ENCODE measurements at places on chromosomes 4 and X. TPM values are rescaled to one million over a fixed set of nuclear protein-coding genes. Genes with fewer than 3 reads are reported as not detected.

DNA sequence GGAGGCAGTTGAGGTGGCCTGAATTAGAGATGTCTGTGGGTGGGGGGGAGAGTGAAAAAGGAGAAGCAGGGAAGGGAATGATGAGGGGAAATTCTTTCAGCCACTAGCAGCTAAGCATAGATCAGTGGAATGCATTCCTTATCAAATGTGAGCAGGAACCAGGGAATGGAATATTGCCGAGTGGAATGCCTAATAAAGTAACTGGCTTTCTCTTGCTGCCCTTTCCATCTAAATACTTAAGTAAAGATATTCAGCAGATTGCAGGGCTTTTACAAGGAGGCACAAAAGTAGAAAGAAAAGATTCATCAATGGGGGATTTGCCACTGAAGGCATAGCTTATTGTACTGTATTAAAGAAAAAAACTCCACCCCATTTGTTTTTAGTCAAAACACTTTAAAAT lies 263.0 kb upstream of the RPS6KA3 start:
- DNase-seq: no peak

Gene ERAS
- not detected for polyA plus RNA-seq

Gene FAM53A
- 1.6 TPM for polyA plus RNA-seq

Gene DOK7
- 1.2 TPM for polyA plus RNA-seq

Gene NDST3
- 10.8 TPM for polyA plus RNA-seq

Gene SPACA5
- not detected for polyA plus RNA-seq

All from left renal pelvis (tissue), 4 donors.